ENCODE measurements at places on chromosomes 1 and 21. TPM values are rescaled to one million over a fixed set of nuclear protein-coding genes. Genes with fewer than 3 reads are reported as not detected.

ANGPTL7 gene
- not detected for total RNA-seq

- DNase-seq = no peak
These were observed 9.3 kb upstream of the EDN2 start for GRCh38 chr1:41493626-41494350.

DNA sequence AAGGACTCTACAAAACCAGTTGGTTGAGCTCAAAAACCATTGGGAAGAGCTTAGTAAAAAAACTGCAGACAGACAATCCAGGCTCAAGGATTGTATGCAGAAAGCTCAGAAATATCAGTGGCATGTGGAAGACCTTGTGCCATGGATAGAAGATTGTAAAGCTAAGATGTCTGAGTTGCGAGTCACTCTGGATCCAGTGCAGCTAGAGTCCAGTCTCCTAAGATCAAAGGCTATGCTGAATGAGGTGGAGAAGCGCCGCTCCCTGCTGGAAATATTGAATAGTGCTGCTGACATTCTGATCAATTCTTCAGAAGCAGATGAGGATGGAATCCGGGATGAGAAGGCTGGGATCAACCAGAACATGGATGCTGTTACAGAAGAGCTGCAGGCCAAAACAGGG, 104.0 kb upstream of the BMP8A start:
- DNase-seq = peak; percentile 6

RXFP4 gene
- not detected for total RNA-seq

TNNI3K gene
- total RNA-seq = not detected

SYNC gene
- not detected for total RNA-seq

CCDC30 gene
- 0.60 TPM for total RNA-seq

DNA sequence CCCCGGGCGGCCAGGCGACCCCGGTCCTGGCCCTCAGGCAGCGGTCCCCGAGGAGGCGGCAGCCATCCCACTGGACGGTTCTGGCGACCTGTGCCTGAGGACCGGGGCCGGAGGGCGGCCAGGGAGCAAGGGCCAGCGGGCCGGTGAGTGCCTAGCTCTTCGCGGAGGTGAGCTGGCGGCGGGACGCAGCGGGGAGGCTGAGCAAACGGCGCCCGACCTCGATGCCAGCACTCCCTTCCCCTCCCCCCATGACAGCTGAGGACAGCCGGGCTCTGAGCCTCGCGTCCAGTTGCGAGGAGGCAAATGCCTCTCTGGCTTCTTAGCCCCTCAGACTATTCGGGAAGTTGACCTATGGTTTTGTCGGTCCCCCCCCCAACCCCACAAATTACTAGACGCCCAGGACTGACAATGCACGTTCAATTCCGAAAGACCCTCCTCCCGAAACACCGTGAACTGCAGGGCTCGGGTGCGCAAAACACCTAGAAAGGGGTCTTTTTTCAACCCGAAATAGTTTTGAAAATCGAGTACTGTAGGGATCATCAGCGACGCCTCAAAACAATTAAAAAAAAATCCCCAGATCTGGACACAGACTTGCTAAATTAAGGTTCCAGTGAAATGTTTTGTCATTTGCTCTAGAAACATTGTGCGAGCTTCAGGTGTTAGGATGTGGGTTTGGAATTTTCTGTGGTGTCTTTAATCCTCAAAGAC, 8.3 kb downstream of the CDKN2C start:
- DNase-seq = peak; percentile 53

GRCh38 chr1:162629077-162629627, 3.1 kb upstream of the DDR2 start:
- no peak for DNase-seq

GRCh38 chr1:222288053-222288452, 259.9 kb downstream of the HHIPL2 start:
- DNase-seq = no peak

DNA sequence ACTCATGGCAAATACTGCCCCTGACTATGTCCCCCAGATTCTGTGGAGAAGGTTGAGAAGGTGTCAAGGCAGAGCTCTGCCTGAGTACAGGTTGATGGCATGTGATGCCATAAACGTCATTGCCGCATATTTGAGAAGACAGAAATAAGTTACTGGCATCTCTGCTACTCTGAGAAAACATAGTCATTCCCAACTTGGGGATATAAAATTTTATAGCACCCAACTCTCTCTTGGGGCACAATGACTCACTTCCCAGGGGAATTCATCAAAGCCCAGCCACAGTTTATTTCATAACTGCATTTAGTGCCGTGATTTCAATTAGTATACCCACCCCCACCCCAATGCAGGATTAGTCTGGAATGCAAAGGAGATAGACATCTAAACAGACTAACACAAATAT, 101.9 kb upstream of the TNR start:
- no peak for DNase-seq

- no peak for DNase-seq
These were observed 76.1 kb downstream of the OLFM3 start for GRCh38 chr1:101920577-101920976.

DNA sequence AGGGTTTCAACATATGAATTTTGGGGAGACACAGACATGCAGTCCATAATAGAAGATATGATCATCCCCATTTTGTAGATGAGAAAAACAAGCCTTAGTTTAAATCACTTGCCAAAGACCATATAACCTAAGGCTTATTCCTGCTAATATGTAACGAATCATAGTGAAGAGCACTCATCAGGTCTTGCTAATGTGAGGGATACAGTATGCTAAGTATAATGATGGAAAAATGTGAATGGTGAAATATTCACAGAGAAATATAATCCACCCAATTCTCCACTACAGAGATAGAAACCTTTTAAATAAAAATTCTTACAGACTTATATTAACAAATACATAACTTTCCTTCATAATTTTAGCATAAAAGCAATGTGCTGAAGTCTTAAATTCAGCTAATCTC, 18.9 kb downstream of the ERICH3 start:
- DNase-seq = no peak

DNA sequence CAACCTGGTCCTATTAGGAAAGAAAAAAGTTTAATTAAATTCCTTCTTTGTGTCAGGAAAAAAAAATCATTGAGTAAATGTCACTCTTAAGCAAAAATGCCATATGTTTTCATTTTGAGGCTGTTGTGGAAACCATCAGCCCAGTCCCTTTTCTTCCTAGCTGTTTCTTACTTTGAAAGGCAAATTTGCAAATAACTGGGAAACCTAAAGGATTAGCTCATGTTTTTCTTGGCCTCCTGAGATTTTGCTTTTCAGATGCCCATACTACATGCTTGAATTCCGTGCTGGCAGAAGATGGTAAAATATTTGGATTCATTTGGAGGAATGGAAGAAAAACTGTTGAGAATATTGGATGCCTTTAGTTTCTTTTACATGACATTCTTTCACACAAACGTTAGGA, 182.1 kb upstream of the ADAMTS5 start:
- DNase-seq = no peak

DNA sequence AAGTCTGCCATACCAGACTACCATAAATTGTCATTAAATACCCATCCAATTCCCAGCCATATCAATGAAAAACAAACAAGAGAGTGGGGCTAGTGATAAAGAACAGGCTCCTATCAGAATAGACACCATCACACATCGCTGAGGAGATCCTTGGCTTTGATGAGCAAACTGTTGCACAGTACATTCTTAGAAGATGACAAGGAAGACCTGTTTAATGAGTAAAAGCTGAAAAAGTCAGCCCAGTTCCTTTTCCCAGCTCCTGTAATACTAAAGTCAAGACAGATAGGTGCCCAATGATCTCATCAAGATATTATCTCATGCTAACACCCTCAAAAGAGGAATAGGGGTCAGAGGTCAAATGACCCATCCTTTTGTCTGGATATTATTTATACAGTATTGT, 164.5 kb upstream of the COA6 start:
- no peak for DNase-seq

DNA sequence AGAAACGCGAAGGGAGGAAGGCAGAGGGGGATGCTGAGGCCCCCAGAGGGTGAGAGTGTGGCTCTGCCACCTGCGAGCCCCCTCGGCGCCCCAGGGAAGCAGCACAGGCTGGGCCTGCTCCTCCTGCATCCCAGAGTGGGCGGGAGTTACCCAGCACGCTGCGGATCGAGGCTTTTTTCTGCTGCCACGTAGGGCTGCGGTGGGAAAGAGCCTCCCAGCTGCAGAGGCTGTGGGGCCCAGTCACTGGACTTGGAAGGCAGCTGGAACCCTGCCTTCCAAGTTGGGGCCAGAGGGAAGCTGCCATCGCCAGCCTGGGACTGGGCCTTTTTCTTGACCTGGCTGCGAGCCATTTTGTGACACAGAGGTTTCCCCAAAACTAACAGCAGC, 2.3 kb upstream of the GRIK3 start:
- DNase-seq = no peak

- DNase-seq = no peak
These were observed 199.2 kb downstream of the HLX start for GRCh38 chr1:221078260-221078965.

ACTA1 gene
- total RNA-seq = not detected

- no peak for DNase-seq
These were observed 454.0 kb upstream of the C1orf87 start for GRCh38 chr1:60527567-60527966.

- DNase-seq = no peak
These were observed 124.2 kb downstream of the KCNN3 start for GRCh38 chr1:154745750-154746425.

DNA sequence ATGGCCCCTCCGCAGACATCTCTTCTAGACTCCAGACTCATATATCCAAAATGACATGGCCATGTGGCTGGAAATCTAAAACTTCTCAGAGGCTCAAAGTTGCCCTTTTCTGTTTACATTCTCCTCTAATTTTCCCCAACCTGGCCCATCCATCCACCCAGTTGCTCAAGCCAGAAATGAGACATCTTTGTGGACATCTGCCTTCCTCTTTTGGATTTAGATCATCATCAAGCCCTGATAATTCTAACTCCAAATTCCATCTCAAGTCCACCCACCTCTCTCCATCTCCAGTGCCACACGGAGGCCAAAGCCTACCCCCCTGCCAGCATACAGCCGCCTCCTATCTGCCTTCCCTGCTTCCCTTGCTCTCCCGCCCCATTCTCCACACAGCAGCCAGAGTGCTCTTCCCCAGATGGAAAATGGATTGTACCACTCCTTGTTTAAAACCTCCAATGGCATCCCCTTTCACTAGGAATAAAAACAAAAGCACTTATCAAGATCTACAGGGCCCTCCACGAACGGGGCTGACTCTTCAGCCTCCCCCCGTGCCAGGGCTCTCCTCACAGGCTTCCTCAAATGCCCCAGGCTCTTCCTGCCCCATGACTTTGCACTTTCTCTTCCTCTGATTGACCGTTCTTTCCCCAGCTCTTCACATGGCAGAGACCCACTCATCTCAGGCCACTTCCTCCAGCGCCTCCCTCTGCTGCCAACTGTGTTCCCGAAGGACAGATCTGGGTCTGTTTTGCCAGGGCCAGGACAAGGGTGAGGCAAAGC, 40.1 kb downstream of the SYT6 start:
- DNase-seq = no peak

DNA sequence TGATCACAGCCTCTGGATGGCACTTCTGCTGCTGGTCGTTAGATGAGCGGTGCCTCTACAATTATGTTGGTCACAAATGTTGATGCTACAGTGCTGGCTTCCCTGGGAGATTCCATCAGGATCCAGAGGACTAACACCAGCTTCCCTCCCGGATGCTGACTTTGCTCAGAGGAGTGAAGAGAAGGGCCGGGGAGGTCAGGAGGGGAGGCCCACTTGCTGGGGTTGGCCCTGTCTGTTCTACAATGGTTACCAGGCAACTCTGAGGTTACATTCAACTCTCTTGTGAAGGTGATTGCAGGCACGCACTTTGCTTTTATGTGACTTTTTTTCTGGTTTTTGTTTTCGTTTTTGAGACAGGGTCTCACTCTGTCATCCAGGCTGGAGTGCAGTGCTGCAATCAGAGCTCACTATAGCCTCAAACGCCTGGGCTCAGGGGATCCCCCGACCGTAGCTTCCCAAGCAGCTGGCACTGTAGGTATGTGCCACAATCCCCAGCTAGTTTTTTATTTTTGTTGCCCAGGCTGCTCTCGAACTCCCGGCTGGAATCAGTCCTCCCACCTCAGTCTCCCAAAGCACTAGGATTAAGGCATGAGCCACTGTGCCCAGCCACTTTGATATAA, 112.5 kb downstream of the ADSS2 start:
- DNase-seq = peak; percentile 35

SYPL2 gene
- not detected for total RNA-seq

DNA sequence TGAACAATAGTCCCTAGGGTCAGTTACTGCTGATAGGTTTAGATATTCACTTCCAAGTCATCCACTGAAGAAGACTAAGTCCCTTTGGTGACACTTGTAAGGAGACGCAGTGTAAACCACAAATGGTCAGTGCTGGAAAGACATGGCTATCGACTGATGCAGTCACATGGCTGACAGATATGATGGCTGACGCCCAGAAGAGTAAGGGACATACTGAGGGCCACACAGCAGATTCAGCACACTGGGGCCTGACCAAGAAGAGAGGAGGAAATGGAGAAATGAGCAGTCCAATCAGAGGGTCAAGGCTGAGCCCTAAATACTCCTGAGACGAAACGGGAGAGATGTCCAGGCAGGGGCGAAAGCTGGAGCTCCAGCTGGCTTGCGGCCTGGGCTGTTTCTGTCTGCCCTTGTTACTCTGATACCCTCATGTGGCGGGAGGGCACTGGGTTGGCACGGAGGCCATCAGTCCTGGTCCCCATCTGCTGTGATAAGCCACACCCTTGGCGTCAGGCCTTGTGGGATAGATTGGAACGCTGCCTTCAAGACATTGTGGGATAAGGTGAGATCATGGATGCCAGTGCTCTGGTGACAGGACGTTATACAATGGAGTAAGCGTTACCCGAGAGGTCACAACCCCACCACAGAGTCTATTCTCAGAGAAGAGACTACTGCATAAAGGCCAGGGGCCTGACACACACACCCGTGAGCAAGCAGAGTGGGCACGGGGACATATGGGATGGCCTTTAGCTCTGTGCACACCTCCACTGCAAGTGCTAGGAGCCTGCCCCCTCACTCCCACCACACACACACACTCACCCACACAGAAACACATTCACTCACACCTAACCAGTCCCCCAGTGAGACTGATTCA, 158.4 kb downstream of the TRABD2B start:
- no peak for DNase-seq

- DNase-seq = no peak
These were observed 17.0 kb downstream of the DENND2D start for GRCh38 chr1:111183308-111184069.
